ENCODE measurements at places on chromosomes 3 and 15. TPM values are rescaled to one million over a fixed set of nuclear protein-coding genes. Genes with fewer than 3 reads are reported as not detected.

DNA sequence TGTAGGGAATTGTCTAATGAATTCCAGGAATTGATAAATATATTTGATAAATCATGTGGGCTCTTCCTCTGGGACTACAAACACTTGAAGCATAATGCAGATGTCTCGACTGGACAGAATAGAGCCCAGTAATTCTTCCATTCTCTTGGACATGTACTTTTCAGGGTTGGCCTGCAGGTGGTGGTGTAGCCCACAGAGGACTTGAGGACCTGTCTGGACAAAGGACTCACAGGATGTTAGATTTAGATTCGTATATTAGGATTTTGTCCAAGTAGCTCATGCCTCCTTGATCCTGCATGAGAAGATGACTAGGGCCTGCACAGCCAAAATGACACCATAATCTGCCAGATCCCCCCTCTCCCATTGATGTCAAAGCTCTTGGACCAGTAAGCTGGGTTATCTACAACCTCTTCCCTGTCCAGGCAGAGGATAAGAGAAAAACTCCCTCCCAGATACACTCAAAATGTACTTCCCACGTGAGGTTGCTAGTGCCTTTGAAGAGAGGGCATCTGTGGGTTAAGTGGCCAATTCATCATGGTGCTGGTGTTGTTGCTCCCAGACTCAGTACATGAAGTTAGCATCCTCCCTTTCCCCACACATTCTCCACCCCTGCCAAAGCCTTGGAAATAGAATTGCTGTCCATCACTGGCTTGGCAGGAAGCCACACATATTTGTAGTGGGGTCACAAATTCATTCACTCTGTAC, 88.6 kb upstream of the ZNF280D start:
- no peak overlapping the region for H3K4me3 ChIP-seq
- no peak for DNase-seq
- H3K27ac ChIP-seq: no peak overlapping the region
- peaks cover 23% of the 10 kb centered on the region for H3K4me1 ChIP-seq
- H3K27me3 ChIP-seq: no peaks in the 10 kb centered on the region

DNA sequence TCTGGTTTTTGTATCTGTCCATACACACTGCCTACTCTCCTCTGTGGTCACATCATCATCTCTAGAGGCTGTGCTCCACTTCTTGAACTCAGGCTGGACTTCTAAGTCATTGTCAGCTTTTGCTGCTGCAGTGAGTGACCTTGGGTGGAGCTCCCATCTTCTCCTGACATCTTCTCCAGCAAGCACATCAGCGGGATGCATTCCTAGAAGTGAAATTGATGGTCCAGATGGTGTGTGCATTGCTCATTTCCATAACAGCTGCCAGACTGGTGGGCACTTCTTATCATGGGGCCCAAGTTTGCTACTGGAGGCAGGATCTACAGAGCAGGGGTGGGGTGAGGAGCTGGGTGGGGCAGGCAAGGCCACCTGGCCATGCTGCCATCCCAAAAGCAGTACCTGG, 109.9 kb downstream of the DNAJB8 start:
- no peaks in the 10 kb centered on the region for H3K27me3 ChIP-seq
- peaks cover 25% of the 10 kb centered on the region for H3K4me1 ChIP-seq
- H3K36me3 ChIP-seq: no peaks in the 10 kb centered on the region
- no peak overlapping the region for H3K27ac ChIP-seq
- DNase-seq: no peak
- no peak overlapping the region for H3K4me3 ChIP-seq

DNA sequence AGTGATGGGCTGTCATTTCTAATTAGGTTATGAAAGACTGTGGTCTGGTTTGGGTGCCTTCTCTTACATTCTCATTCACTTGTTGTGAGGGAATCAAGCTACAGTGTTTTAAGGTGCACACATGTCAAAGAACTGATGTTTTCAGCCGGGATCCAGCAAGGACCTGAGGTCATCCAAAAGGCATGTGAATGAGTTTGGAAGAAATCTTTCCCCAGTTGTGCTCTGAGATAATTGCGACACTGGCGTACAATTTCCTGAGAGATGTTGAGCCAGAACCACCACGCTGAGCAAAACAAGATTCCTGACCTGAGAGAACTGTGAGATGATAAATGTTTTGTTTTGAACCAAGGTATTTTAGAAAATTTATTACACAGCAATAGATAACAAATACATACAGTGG, 295.3 kb upstream of the SLITRK3 start:
- peak; percentile 19 for DNase-seq
- H3K4me3 ChIP-seq: no peak overlapping the region
- H3K27ac ChIP-seq: no peak overlapping the region
- no peaks in the 10 kb centered on the region for H3K36me3 ChIP-seq
- H3K27me3 ChIP-seq: no peaks in the 10 kb centered on the region

GRCh38 chr3:23199649-23200048, 3.5 kb upstream of the UBE2E2 start:
- H3K4me3 ChIP-seq: no peak overlapping the region
- DNase-seq: no peak
- H3K36me3 ChIP-seq: no peaks in the 10 kb centered on the region

GRCh38 chr15:89836267-89837133, 21.8 kb upstream of the ANPEP start:
- peaks cover 32% of the 10 kb centered on the region for H3K36me3 ChIP-seq
- H3K4me1 ChIP-seq: peaks cover 20% of the 10 kb centered on the region
- H3K27ac ChIP-seq: peak overlapping the region; percentile 80

TMEM40 gene
- not detected for total RNA-seq

KY gene
- 1.6 TPM for total RNA-seq

FAM162A gene
- total RNA-seq: 18.8 TPM

Data from gastrocnemius medialis (tissue), 4 donors.